ENCODE measurements at places on chromosomes 7 and 10.

- DNase-seq = no peak
Observed at GRCh38 chr10:129719415-129719739, 244.7 kb downstream of the EBF3 start.

- no peak for DNase-seq
Observed at GRCh38 chr7:36045326-36045725, 107.7 kb upstream of the EEPD1 start.

- no peak for DNase-seq
Observed at GRCh38 chr10:33772370-33773252, 438.1 kb upstream of the NRP1 start.

DNA sequence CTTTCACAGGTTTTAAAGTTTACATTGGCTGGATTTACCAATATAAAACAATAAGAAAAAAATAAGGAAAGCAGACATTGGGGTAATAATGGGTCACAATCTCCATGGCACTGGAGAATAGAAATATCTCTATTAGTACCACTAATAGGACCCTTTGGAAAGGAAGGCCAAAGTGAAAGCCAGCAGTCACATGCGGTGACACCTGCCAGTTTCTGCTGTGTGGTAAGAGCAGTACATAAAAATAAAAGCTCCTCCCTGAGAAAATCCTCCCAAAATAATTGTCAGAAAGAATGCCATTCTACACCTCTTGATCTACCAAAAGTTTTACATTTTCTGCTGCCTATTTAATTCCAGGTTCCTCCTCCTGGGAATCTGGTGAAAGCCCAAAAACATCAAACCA is 30.4 kb upstream of the SLC13A1 start:
- no peak for DNase-seq

DNA sequence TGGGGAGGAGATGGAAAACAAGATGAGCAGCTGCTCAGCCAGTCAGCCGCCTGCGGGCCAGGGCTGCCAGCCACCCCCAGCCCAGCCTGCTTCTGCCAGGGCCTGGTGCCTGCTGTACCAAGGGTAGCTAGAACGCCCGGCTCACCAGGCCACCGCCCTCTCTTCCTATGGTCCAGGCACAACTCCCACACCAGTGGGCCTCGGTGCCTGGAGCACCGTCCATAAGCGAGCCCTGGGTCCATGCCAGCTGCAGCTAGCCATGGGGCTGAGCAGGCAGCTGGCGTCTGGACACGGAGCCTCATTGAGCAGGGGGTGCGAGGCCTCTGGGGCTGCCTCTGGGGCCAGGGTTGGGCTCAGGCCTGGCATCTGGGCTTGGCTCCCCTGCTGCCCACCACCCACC is 8.5 kb upstream of the RABGEF1 start:
- DNase-seq = no peak

GRCh38 chr7:116534790-116535189 is 10.0 kb downstream of the CAV1 start:
- DNase-seq = no peak

- no peak for DNase-seq
Observed at GRCh38 chr7:148238761-148239325, 351.7 kb upstream of the C7orf33 start.

- no peak for DNase-seq
Observed at GRCh38 chr10:100019787-100020141, 10.0 kb upstream of the DNMBP start.

- DNase-seq = no peak
Observed at GRCh38 chr7:14720785-14721184, 181.8 kb downstream of the DGKB start.

- no peak for DNase-seq
Observed at GRCh38 chr10:72056932-72057751, 31.2 kb downstream of the SPOCK2 start.

GRCh38 chr7:36863901-36864701 is 139.8 kb upstream of the AOAH start:
- peak; percentile 41 for DNase-seq

GRCh38 chr7:55239406-55239805 is 125.7 kb upstream of the LANCL2 start:
- DNase-seq = no peak

DNA sequence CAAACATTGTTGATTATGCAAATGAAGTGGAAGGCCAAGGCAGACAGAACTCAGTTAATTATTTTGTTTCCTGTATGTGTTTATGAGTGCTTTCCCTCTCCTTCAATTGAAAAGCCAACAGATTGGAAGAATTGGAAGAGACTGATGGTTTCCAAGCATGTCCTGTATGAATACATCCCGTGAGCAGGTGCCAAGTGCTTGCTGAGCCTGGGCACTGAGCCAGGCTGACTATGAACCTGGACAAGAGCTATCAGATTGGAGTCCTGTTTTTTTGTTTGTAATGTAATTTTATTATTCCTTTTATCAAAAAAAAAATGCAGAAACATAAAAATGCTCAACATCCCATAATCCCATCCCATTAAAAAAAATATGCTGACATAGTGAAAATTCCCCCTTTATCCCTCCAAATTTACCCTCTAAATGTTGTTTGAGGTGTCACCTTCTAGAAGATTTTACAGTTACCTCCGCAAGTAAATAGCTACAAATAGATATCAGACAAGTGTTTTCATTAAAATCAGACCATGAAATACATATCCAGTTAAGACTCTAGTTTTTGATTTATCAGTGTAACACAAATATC is 449.5 kb downstream of the GRID1 start:
- DNase-seq = no peak

DNA sequence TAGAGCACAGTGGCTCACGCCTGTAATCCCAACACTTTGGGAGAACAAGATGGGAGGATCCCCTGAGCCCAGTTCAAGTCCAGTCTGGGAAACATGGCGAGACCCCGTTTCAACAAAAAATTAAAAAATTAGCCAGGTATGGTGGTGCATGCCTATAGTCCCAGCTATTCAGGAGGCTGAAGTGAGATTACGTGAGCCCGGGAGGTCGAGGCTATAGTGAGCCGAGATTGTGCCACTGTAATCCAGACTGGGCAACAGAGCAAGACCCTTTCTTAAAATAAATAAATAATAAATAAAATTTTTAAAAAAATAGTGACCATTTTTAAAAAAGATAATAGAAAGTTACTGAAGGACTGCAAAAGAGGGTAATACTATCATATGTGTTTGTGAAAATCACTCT is 28.8 kb downstream of the MTPAP start:
- no peak for DNase-seq

GRCh38 chr10:78849115-78849514 is 219.7 kb upstream of the ZMIZ1 start:
- DNase-seq = no peak

DNA sequence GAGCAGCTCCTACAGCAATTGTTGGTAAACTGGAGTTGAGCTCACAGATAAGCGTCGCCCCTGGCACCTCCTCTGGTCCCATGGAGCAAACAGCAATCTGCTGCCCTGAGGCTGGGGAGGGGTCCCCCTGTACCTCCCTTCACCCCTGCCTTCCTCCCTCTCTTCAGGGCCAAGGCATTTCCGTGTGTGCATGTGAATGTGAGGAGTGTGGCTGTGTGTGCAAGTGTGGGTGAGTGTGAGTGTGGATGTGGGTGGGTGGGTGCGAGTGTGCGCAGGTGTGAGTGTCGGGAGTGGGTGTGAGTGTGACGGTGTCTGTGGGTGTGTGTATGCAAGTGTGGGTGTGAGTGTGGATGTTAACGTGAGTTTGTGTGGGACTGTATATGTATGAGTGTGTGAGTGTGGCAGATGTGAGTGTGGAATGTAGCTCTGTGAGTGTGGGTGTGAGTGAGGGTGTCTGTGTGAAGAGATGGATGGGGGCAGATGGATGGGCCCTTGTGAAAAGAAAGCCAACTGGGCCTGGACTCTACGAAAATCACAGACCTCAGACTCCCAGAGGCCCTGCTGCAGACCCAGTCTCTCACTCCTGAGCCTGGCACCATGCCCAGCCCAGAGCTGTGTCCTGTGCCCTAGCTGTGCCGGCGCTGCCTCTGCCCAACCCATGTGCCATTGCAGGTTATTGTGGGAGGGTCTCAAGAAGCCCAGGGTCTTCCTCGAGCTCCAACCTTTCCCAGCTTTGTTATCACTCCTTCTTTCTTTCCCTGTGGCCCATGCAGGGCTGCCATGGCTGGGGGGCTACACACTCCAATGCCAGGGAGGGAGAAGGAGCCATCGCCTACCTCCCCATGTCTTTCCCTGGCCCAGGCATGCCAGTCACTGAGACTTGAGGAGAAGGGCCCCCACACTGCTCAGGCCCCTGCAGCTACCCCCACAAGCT is 73.9 kb downstream of the GRID1 start:
- DNase-seq = no peak

- DNase-seq = no peak
Observed at GRCh38 chr10:86376403-86376802, 9.8 kb upstream of the GRID1 start.

- DNase-seq = peak; percentile 13
Observed at GRCh38 chr7:24757353-24758275, at the start of gene GSDME. Gene GSDME (minus strand): TSS chr7:24757464. CDS start chr7:24749774, 7,690 bp downstream.

- DNase-seq = no peak
Observed at GRCh38 chr7:86660950-86661462, 17.3 kb downstream of the GRM3 start.

DNA sequence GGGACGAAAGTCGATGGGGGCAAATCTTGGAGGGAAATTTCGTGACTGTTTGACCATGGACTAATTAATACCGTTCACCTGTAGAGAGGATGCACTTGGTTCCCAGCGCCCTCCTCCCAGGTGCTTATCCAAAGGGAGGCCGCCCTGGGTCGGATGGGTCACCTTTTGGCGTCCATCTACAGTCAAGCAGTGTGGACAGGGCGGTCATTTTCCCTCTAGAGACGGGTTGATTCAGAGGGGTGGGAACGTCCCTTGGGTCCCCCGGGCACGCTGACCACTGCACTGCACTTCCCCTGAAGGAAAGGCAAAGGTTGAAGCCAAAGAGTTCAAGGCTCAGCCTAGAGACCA is 2.0 kb downstream of the PRR15 start:
- no peak for DNase-seq

DNA sequence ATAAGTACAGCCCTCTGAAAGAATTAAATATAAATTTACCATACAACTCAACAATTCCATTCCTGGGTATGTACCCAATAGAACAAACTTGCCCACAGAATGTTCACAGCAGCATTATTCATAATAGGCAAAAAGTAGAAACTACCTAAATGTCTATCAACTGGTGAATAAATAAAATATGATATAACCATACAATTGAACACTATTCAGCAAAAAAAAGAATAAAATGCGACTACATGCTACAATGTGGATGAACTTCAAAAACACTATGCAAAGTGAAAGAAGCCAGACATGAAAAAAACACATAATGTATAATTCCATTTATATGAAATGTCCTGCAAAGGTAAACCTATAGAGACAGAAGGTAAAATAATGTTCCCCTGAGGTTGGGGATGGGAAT is 2.0 kb upstream of the CPN1 start:
- no peak for DNase-seq

GRCh38 chr7:130990178-130990832 is 256.3 kb upstream of the KLF14 start:
- peak; percentile 74 for DNase-seq

DNA sequence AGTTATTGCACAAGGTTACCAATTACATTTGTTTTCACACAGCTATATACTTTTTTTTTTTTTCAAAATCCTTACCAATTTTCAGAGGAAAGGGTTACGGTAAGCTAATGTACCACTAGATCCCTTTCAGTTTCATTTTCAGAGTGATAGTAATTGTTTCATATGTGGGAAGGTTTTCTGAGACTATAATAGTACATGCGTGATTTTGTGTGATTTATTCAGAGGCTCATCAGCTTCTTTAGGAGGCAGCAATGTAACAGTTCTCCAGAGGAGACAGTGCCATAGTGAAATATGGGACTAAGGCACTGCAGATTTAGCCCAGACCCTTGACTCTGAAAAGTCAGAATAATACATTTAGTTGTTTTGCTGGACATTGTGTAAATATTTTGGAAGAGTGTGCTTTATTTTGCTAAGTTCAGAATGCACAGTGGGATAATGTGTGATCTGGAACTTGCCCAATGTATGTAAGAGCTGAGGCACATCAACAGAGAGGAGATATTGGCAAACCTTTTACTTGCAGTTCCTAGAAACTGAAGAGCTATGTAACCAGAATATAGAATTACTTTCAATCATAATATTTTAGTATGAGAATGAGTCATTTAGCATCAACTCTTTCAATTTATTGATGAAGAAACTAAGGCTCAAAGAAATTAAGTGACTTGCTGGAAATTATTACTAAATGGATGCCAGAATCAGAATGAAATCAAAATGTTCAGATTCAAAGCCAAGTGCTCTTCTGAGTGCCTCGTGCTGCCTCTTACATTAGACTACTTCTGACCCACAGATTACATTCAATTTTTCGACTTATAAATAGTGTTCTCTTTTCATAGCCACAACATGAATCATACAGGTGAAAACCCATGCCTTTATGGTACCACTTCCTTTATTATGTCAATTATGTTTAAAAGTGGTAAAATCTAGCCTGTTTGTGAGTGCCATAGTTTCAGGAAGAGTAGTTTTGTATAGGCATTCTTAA is 207.7 kb upstream of the TEX47 start:
- DNase-seq = no peak

DNA sequence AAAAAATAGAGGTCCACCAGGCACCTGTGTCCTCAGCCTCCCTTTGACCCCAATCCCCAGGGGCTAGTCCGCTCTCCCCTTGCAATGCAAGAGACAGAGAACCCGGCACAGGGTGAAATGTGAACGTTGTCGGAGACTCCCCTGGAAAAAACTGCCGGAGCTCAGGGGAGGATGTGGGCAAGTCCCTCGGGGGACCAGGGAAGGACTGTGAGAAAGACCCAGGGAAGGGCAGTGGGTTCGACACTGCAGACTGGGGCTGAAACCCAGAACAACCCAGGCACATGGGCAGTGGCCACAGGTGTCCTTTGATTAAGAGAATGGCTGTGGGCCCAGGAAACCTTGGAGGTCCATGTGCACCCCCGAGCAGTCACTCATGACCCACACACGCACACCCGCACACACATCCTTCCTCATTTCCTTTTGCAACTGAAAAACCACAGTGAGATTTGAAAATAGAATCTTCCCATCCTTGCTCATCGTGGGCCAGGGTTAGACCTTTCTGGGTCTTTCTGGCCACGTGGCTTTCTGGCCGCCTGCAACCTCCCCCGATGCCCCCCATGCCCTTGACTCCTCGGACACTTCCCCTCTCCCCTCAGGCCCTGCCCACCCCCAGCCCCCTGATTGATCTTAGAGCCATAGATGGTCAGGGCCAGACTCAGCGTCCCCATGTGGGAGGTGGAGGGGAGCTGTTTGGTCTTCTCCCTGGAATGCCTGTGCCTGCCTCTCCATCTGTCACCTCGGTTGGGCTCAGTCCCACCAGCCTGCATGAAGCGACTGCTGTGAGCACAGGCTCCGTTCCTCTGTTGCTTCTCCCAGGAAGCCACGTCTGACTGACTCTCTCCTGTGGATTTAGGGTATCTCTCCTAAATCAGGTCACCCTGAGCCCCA is 7.9 kb downstream of the LAT2 start:
- no peak for DNase-seq

All from CD4-positive, alpha-beta T cell treated with Interleukin-1 beta for 1 hour (primary cell).